Sciatic nerve (tissue), 2 donors: ENCODE measurements at places on chromosomes 13 and 19.
A peak's percentile ranks its signal among the peaks of the same experiment; 100 is the strongest.

GRCh38 chr13:111663953-111664421 lies 343.5 kb downstream of the TEX29 start:
- DNase-seq = no peak

DNA sequence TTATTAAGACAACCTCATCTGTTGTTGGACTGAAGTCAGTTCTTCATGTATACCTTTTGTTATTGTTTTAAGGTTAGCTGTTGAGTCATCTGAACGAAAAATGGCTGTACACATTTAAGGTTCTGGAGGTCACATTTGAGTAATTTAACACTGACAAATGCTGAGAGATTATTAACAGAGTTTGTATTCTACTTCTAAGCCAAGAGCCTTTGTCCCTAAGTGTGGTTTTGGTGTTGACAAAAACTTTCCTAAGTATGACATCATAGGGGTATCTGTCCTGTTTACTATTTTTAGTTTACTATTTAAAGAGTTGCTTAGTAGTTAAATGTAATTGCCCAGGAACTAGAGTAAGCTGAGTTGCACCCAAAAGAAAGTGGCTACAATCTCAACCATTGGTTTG lies 71.9 kb downstream of the CDK8 start:
- DNase-seq = no peak

GRCh38 chr13:59970847-59971246 lies 192.9 kb downstream of the DIAPH3 start:
- DNase-seq = no peak

DNA sequence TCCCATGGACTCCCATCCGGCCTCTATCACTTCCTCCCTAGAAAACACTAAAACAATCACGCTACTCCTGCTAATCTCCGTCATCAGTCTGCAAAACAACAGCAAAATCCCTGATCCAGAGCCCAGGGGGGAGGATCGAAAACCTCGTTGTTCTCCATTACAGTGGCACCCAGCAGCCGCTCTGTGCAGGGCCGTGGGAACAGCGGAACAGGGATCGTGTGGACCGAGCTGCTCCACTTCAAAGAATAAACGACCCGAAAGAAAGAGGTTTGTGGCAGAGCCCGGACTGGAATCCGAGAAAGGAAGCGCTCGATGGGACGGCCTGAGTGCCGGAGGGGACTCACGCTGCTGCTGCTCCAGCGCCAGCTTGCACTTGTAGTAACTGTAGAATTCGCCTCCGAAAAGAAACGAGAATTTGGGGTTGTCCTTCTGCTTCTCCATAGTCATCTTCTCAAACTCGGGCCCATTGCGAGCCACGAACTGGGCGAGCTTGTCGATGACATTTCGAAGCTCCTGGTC lies 652 bp downstream of the CHERP start:
- no peak for DNase-seq

- peak; percentile 64 for DNase-seq
Observed at GRCh38 chr13:50387051-50387581, 371.9 kb downstream of the KCNRG start.

GRCh38 chr13:79986890-79987289 lies 354.0 kb downstream of the SPRY2 start:
- no peak for DNase-seq

DNA sequence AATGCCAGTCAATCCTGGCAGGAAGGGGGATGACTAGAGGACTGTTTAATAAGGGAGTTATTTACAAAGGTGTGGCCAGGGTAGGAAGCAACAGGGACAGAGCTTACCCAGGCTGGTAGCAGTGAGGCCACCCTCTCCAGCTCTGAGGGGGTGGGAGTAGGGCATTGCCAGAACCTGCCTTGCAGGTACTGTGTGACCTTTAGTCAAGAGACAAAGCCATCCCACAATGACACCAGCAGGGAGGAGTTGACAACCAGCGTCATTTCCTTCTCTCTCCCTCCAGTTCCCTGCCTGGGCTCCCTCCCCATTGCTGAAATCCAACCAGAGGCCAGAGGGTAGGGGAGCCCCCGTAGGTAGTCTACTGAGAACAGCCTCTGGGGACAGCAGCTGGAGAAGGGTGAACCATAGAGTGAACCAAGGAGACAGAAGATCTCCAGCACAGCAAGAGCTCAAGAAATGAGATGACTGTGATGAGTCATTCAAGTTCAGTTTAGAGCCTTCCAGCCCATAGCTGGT lies 33.3 kb upstream of the SPATA13 start:
- no peak for DNase-seq

DNA sequence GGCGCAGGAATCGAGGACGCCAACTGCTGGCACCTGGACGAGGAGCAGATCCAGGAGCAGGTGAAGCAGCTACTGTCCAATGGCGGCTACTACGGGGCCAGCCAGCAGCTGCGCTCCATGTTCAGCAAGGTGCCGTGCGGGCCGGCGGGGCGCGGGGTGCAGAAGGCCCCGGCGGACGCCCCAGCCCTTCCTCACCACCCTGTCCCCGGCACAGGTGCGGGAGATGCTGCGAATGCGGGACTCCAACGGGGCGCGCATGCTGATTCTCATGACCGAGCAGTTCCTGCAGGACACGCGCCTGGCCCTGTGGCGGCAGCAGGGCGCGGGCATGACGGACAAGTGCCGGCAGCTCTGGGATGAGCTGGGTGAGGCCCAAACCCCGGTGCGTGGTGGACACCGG lies 13.6 kb downstream of the ZSWIM4 start:
- DNase-seq = no peak

GRCh38 chr19:6730153-6730804 lies 7.1 kb downstream of the GPR108 start:
- DNase-seq = peak; percentile 93

DNA sequence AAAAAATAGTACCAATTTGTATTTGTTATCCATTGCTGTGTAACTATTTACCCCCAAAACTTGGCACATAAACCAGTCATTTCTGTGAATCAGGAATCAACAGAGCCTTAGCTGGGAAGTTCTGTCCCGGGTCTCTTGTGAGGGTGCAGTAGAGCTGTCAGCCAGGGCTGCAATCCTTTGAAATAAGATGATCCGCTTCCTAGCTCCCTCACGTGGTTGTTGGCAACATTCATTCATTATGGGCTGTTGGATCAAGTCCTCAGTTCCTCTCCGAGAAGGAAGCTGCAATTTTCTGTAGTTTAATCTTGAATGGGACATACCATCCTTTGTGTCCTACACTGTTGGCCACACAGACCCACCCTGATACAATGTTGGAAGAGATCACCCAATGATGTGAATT lies 277.2 kb downstream of the SUCLA2 start:
- no peak for DNase-seq

DNA sequence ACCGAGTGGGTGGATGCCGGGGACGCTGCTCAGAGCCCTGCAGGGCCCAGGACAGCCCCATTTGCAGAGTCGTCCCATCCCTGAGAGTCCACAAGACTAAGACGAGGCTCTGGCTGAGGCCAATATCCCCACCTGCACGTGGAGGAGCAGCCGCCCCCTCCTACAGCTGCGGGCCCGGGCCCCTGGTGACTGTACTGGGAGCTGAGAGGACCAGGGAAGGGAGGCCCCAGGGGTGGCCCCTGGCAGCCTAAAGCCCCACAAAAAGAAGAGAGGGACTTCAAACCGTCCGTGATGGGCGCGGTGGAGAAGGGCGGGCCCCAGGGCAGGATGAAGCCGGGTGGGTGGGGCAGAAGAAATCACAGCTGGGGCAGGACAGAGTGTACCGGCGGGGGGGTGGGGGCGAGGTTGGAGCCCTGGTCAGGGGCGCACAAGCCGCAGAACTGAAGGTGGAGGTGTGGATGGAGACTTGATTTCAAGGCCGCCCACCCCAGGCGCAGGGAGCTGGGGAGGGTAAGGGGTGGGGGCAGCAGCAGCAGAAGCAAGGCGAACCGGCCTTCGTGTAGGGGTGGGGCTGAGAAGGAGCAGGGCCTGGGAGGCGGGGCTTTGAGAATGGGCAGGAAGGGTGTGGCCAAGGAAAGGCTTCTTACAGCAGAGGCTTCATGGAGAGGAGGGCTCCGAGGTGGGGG lies 12.9 kb downstream of the CFD start:
- peak; percentile 79 for DNase-seq

- DNase-seq = no peak
Observed at GRCh38 chr13:36543671-36544070, 111.4 kb downstream of the CCNA1 start.

DNA sequence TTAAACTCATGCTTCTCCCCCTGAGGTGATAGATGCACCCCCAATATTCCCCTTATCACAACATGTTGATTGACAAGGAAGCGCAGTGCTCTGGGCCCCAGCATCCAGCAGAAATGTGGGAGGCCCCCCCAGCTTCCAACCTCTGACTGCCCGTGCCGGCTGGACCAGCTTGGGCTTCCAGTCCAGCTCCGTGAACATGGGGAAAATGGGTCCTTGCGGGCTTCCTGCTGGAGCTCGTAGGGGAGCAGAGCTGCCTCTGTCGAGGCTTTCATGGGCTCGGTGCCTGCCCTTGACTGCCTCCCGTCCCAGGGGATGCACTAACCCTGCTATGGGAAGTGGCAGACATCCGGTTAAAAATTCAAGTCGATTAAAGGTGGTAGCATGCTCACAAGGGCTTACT lies 188.9 kb downstream of the COL4A1 start:
- no peak for DNase-seq

- DNase-seq = no peak
Observed at GRCh38 chr19:45496349-45496953, 396 bp downstream of the RTN2 start.

- no peak for DNase-seq
Observed at GRCh38 chr19:44939668-44940067, 2.4 kb upstream of the APOC4 start.

DNA sequence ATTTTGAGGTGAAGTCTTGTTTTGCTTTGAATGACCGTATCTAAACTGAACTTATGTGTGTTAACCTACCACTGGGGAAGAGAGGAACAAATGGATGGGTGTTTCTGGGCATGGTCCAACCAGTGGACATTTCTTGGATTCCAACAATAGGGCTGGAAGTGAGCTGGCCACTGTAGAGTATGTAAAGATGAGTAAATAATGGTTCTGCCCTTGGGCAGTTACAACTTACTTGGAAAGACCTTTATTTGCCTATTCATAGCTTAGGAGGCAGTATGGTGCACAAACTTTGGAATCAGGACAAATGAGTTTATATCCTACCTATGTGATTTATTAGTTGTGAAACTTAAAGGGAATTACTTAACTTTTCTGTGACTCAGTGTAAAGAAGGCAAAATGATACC lies 429.5 kb downstream of the HS6ST3 start:
- DNase-seq = no peak
